Hepatocyte (in vitro differentiated cells): ENCODE measurements at places on chromosomes 13 and 19. TPM values are rescaled to one million over a fixed set of nuclear protein-coding genes. Genes with fewer than 3 reads are reported as not detected.

- DNase-seq: no peak
Measured at GRCh38 chr13:101673360-101674105, 221.1 kb downstream of the ITGBL1 start.

- DNase-seq: no peak
Measured at GRCh38 chr13:47033216-47033615, 136.4 kb upstream of the HTR2A start.

DNA sequence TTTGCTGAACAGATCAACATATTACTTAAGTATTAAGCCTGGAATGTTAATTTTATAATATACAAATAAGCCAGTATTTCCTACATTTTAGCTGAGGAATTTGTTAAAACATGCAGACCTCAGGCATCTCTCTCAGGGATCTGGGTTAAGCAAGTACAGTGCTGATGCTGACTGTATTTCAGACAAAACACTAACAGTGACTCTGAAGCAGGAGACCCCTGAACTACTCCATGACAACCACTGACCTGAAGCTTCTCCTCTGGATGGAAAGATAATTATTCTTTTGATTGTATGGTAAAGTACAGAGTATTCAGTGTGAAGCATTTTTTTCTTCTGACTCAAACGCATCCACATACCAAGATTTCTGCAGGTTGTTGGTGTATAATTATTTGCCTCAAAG, 680.8 kb downstream of the LIG4 start:
- DNase-seq: no peak

Gene ZNF69
- 13.7 and 13.8 TPM in 2 replicates for polyA plus RNA-seq

Gene TGFBR3L
- polyA plus RNA-seq: 3.3 and 8.5 TPM in 2 replicates

- DNase-seq: peak; percentile 13
Measured at GRCh38 chr13:98214707-98215106, 37.6 kb upstream of the RNF113B start.

- no peak for DNase-seq
Measured at GRCh38 chr13:29855784-29856183, 5.4 kb upstream of the UBL3 start.

GRCh38 chr19:28868836-28869235, 344.1 kb downstream of the UQCRFS1 start:
- DNase-seq: no peak
